CD4-positive, alpha-beta memory T cell (primary cell): ENCODE measurements at places on chromosomes 2 and 18. TPM values are rescaled to one million over a fixed set of nuclear protein-coding genes. Genes with fewer than 3 reads are reported as not detected.

DNA sequence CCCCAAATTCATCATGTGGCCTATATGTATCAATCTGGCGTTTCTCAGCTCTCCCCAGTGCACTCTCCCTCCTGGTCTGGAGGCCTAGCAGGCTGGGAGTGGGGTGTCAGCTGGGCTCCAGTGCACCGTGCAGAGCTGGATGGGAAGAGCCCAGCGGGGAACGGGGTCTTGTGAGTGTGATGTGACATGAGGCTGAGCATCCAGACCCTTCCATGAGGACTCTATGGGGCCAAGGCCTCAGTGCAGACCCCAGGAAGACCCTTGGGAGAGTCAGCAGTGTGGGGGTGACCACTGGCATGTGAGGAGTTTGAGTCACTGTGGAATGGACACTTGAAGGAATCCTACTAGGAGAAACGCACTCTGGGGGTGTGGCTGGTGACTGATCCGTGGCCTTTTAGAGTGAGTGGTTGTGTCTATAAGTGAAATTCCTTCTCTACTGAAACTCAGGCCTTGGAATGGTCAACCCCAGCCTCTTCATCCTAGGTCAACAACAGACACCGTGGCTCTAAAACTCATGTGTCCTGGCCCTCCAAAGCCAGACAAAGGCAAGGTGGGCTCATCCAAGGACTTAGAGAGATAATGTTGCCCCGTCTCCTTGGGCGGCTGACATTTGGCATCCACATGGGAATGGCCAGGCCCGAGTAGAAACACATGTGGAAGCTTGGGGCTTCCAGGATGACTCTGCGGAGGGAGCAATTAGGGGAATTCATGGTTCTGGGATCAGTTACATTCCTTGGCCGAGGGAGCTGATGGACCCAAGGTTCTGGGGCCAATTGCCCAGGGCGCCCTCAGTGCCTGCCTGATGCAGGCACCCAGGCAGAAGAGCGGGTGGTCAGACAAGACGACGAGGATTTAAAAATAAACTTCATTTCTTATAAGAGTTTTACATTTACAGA, 156.0 kb upstream of the TWIST2 start:
- no peaks in the 10 kb centered on the region for H3K4me1 ChIP-seq
- H3K27ac ChIP-seq = no peak overlapping the region
- no peaks in the 10 kb centered on the region for H3K36me3 ChIP-seq
- no peak for DNase-seq

DNA sequence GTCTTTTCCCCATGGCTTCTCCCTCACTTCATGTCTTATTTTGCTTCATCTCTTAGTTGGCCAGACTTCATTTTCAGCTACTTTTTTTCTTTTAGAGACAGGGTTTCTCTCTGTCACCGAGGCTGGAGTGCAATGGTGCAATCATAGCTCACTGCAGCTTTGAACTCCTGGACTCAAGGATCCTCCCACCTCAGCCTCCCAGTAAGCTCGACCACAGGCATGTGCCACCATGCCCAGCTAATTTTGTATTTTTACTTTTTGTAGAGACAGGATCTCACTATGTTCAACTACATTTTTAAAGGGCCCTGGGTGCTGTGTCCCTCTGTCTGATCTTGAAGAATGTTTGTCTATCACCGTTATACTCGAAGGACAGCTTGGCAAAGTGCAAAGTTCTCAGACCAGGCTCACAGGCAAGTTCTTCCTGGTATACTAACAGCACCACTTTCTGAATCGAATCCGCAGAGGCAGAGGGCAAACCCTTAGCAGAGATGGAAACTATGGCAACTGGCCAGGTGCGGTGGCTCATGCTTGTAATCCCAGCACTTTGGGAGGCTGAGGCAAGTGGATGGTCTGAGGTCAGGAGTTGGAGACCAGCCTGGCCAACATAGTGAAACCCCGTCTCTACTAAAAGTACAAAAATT, 60.9 kb downstream of the SOWAHC start:
- H3K27ac ChIP-seq = no peak overlapping the region
- no peaks in the 10 kb centered on the region for H3K36me3 ChIP-seq
- H3K4me1 ChIP-seq = no peaks in the 10 kb centered on the region
- H3K27me3 ChIP-seq = no peaks in the 10 kb centered on the region
- DNase-seq = no peak
- H3K4me3 ChIP-seq = no peak overlapping the region

DNA sequence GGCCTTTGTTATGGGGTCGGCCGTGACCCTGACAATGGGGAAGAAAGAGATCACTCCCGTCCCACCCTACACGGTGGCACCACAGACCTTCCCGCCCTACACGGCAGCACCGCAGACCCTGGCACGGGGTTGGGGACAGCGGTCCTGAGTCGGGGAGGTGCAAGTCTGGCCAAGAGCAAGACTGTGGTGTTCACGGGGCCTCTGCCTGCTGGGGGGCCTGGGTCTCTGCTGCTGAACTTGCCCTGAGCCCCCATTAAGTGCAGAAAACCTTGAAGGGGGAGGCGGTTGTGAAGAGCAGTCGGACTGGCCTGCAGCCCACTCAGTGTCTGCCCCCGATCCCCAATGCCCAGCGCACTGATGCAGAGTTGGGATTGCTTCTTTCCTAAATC, 75.9 kb downstream of the SLC66A2 start:
- H3K27ac ChIP-seq = no peak overlapping the region
- no peaks in the 10 kb centered on the region for H3K36me3 ChIP-seq
- no peaks in the 10 kb centered on the region for H3K27me3 ChIP-seq
- no peaks in the 10 kb centered on the region for H3K4me1 ChIP-seq
- no peak for DNase-seq

DNA sequence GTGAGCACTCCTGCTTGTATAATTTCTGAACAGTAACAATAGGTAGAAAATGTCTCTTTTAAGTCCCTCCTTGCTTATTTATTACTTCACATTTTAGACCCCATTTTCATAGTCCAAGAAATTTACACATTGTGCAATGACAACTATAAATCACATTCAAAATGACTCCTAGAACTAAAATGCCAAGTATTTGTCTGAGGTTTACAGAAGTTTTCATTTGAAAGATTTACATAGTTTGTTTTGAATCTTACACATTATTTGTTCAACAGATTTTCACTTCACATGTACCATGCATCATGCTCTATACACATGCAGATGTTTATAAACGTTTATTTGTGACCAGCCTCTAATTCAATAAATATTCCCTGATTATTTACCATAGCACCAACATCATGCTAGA, 15.7 kb upstream of the TRIB2 start:
- no peak overlapping the region for H3K4me3 ChIP-seq
- H3K4me1 ChIP-seq = peaks cover 39% of the 10 kb centered on the region
- no peak for DNase-seq
- H3K36me3 ChIP-seq = no peaks in the 10 kb centered on the region
- H3K27ac ChIP-seq = no peak overlapping the region

DNA sequence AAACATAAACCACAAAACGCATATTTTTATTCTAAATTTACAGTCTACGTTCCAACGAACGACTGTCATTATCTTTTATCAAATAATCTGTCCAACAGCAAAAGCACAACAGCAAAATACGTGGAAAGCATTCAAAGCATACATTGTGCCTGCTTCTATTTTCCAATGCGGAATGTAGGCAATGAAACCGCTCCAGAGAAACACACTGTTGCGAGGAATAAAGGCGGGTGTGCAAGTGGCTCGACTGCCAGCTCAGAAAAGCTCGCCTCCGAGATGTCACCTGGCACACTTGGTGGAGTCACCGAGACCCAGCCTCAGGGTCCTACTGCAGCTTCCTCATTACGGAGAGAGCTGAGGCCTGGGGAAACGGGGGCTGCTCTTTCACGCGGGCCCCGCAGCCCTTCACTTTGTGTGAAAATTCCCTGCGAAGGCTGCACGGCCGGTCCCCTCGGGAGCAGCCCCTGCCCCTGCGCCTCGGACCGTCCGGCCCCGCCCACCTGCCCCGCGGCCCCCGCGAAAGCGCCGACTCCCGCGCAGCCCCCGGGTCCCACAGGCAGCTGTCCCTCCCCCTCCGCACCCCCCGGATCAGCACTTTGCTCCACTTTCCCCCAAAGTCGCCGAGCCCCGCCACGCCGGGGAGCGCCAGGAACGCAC, 752 bp downstream of the MGAT4A start:
- no peaks in the 10 kb centered on the region for H3K27me3 ChIP-seq
- H3K4me3 ChIP-seq = peak overlapping the region; percentile 59
- H3K36me3 ChIP-seq = peaks cover 2% of the 10 kb centered on the region
- H3K4me1 ChIP-seq = peaks cover 74% of the 10 kb centered on the region
- DNase-seq = peak; percentile 76
- H3K27ac ChIP-seq = peak overlapping the region; percentile 80

Gene MC2R
- polyA plus RNA-seq = not detected

Gene RGPD3
- polyA plus RNA-seq = not detected

- peaks cover 88% of the 10 kb centered on the region for H3K36me3 ChIP-seq
- H3K27me3 ChIP-seq = no peaks in the 10 kb centered on the region
- DNase-seq = no peak
- no peaks in the 10 kb centered on the region for H3K4me1 ChIP-seq
- no peak overlapping the region for H3K27ac ChIP-seq
Observed at GRCh38 chr18:74507927-74508326, 11.8 kb downstream of the CNDP2 start.

Gene CROCC2
- polyA plus RNA-seq = not detected

DNA sequence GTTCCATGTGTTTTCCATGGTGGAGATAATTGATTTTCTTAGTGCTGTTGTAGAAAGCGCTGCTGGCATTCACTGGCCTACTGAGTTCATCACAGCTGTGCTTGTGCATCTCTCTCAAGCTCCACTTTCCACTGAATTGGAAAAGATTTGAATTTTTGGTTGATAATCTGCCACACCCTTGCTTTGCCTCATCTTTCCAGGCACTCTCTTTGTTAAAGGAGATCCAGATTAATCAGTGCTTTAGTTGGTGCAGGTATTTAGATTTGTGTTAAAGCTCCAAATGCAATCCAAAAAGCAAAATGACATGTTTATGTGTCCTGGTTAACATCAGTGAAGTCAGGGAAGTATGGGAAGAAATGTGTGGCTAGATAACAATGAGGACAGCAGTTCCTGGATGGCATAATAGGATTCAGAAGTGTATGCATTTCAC, 2.7 kb upstream of the COL3A1 start:
- H3K27ac ChIP-seq = no peak overlapping the region
- H3K27me3 ChIP-seq = no peaks in the 10 kb centered on the region
- DNase-seq = no peak
- H3K4me1 ChIP-seq = no peaks in the 10 kb centered on the region

Gene SPHKAP
- polyA plus RNA-seq = not detected
